ENCODE measurements at places on chromosomes 1 and 21. TPM values are rescaled to one million over a fixed set of nuclear protein-coding genes. Genes with fewer than 3 reads are reported as not detected.

DNA sequence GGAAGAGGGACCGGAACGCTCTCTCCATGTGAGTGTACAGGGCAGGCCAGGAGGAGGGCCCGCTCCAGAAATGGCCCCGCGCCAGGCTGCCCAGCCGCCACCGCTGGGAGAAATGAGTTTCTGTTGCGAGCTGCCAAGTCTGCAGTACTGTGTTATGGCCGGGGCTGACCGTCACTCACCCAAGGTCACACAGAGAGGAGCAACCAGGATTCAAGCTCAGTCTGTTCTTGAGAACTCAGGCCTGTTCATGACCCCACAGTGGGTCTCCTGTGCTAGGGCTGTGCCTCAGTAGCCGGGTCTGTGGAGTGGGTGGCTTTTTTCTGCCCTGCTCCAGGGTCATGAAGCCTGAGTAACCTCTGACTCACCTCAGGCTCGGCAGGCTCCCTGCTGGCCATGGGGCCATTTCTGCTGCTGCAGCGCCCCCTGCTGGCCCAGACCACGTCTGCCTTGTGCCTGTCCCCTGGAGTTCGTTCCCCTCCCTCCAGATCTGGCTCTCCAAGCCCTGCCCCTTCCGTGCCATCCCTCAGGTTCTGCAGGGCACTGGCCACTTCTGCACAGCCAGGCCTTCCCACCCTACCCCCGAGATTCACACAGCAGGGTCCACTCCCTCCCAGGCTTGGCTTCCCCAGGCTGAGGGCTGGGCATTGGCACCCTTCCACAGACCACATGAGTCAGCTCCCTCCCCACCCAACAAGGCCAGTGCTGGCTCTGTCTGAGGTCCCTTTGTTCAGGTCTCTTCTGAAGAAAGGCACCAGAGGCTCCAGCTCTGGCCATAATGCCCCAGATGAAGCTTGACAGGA is 51.8 kb downstream of the EDN2 start:
- peak; percentile 91 for DNase-seq

DNA sequence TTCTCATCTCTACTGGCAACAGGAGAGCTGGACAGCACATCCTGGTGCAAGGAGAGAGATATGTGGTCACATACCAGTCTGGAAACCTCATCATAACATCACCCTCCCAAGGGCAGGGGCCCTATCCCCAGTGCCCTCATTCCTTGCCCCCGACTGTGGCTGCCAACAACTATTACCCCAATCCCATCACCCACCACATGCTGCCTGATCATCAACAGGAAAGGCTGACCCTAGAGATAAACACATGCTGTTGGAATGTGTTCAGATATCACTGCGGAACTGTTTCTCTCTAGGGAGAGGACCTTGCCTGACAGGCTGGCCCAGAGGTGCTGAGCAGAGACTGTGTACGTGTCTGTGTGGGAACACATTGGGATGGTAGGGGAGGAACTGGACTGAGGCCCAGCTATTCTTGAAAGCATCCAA is 4.5 kb upstream of the INKA2 start:
- DNase-seq: no peak

ATP6V1G3 gene
- not detected for total RNA-seq

DNA sequence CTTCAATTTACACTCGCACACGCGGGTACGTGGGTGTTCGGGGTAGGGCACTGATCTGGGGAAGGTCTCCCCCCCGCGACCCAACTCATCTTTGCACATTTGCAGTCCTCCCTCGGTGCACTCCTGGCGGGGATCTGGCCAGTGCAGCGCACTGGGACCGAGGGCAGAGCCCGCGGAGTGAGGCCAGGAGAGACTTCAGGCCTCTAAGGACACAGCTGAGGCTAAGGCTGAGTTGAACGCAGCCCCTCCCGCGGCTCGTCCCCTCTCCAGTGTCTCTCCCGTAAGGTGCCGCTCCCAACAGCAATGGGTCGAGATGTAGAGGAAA is 936 bp upstream of the NCAM2 start:
- peak; percentile 52 for DNase-seq

- DNase-seq: peak; percentile 82
Observed at GRCh38 chr1:6208723-6209660, 3.1 kb downstream of the RNF207 start.

PRAMEF6 gene
- total RNA-seq: not detected

- no peak for DNase-seq
Observed at GRCh38 chr1:220889333-220889732, 10.1 kb downstream of the HLX start.

DNA sequence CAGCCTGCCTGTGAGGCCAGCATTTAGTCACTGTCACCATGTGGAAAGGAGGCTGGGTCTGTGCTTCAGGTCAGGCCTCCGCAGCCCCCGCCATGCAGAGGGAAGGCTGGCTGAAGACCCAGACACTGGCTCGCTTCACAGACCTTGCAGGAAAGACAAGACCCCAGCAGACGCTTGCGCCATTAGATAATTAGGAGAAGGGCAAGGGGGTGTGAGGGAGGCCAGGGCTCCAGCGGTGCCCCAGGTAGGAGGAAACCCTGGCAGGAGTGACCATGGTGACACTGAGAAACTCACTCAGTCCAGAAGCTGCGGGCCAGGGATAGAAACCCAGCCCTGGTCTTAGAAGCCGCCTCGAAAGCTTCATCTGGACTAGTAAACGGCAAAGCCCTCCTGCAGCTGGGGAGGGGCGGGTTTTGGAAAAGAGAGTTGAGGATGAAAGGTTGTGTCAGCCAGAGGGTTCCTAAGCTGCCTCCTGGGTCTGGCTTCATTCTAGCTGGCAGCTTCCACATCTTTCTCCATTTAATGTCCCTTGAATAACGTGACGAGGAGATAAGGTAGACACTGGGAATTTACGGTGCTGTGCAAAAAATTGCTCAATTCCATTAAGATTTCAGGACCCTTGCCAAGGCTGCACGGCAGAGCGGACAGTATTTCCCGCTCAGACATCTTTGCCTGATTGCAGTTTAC is 294.1 kb upstream of the VAMP3 start:
- DNase-seq: peak; percentile 77

GRCh38 chr1:105724286-105724685 is 1332.2 kb upstream of the PRMT6 start:
- DNase-seq: no peak

CTSS gene
- not detected for total RNA-seq

DNAH14 gene
- total RNA-seq: 118 TPM

DNA sequence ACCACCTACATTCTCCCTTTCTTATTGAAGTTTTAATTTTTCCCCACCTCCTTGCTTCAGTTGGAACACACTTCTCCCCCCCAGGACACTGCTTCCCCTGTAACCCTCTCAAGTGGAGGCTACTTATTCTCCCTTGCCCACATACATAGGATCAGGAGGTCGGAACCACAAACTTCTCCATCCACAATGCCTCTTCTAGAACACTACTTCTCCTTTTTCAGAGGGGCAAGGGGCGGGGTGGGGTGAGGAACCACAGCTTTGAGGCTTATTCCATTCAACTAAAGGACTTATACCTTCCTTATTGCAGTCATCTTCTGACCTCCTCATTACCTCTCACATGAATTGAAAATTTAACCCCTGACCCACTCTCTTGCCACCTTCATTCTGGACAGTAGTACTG is 81.3 kb downstream of the NEK7 start:
- DNase-seq: no peak

DNA sequence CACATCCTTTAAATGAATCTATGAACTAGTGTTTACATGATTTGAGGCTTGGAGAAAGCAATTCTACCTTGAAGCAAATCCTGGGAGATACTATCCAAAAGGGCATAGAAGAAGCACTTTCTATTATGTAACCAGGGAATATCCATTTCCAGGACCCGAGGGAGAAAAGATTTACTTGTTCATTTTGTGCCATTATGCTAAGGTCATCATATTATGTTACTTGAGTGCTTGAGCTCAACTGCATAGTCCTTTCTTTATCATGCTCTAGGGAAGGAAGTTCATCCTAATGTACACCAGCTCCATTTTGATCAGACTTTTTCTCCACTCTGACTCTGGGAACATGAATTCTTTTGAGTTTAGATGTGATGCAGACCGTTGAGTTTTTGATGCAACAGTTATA is 188.6 kb upstream of the SNX7 start:
- DNase-seq: no peak

FCMR gene
- total RNA-seq: not detected

GRCh38 chr1:89104147-89104546 is 21.8 kb downstream of the GBP2 start:
- no peak for DNase-seq

Data from neural progenitor cell (in vitro differentiated cells).